Foreskin keratinocyte (primary cell): ENCODE measurements at places on chromosomes 3 and 15.

GRCh38 chr3:25520926-25521559 lies 93.0 kb downstream of the RARB start:
- DNase-seq = no peak

DNA sequence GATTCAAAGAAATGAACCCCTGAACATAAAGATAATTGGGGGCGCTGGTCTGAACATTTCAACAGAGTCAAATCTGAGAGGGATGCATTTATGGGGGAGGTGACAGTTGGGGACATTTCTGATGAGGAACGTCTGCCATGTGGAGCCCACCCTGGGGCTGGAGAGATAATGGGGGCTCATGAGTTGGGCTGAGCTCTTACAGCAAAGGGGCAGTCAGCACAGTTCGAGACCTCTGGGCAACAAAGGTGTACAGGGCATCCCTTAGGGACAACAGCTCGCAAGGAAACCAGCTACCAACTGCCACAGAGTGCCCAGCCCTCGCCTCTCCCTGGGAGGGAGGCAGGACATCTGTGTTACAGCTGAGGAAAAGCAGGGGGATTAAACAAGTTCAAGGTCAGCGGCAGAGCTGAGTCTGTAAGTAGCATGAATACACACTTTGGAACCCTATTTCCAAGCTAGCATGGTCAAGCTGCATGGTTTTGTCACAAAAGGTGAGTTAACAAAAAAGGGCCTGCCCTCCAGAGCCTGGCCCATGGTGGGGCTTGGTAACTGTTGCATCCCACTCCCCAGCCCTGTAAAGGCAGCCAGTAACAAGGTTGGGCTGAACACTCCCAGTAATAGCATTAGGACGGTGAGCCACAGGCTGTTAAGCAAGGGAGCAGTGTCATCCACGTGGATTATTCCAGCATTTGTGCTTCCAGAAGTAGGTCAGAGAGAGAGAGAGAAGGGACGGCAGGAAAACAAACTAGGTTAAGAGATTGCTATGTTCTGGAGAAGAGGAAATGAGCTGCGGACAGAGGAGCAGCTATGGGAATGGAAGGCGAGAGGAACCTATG lies 4.3 kb downstream of the GNB5 start:
- no peak for DNase-seq

- no peak for DNase-seq
These were observed 48.9 kb upstream of the NAALADL2 start for GRCh38 chr3:174810254-174810653.

GRCh38 chr3:65851827-65852226 lies 186.9 kb downstream of the MAGI1 start:
- DNase-seq = peak; percentile 86

GRCh38 chr3:124972457-124972856 lies 37.9 kb upstream of the MUC13 start:
- no peak for DNase-seq

GRCh38 chr3:11434017-11434526 lies 161.9 kb downstream of the ATG7 start:
- DNase-seq = no peak
